ENCODE measurements at places on chromosomes 2 and 18.
A peak's percentile ranks its signal among the peaks of the same experiment; 100 is the strongest.

DNA sequence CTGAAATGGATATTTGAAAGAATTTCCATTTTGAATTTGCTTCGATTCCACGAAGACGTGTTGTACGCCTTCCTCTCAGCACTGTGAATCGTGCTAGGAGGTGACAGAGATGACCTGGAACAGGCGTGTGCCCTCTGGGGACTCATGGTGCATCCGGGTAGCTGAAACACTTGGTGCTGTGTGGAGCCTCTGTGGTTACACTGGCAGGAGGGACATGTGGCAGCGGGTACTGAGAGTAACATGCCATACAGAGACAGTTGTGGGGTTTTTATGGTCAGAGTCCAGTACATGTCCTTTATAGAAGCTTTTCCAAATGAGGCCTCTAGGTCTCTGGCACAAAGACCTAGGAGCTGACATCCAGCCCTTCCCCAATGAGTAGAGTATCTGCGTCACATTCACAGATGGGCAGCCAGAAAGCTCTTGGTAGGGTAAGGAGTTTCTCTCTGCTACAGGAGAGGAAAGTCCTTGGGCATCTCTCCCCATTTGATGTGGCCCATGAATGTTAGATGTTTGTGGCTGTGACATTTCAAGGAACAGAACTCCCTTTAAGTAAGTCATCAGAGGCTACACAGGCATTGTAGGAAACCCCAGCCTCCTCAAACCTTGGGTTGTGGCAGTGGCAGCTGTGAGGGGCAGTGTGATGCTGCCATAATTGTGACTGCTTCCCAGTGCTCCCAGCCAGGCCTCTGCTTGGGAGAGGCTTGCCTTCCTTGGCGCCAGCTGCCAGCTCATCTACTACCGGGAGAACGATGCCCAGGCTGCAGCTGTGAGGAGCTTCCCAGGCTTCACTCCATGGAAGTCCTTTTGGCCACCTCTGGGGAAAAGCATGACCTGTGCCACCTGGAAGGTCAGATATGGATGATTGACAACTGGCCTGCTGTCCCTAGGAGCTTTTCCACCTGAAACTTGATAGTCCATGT is 80.6 kb downstream of the ACOXL start:
- no peak for DNase-seq

DNA sequence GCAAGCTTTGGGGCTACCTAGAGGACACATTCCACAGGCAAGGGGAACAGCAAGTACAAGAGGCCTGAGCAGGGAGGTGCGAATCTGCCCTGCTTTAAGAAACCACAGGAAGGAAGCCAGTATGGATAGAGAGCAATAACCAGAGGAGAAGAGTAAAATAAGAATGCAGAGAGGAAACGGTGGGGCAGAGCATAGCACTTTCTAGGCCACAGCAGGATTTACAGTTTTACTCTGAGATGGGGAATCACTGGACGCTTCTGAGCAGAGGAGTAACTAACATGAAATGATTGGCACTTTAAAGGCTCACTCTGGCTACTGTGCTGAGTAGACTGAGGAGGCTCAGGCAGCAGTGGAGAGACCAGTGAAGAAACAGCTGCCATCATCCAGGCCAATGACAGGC is 23.8 kb downstream of the AAK1 start:
- DNase-seq, result no peak

DNA sequence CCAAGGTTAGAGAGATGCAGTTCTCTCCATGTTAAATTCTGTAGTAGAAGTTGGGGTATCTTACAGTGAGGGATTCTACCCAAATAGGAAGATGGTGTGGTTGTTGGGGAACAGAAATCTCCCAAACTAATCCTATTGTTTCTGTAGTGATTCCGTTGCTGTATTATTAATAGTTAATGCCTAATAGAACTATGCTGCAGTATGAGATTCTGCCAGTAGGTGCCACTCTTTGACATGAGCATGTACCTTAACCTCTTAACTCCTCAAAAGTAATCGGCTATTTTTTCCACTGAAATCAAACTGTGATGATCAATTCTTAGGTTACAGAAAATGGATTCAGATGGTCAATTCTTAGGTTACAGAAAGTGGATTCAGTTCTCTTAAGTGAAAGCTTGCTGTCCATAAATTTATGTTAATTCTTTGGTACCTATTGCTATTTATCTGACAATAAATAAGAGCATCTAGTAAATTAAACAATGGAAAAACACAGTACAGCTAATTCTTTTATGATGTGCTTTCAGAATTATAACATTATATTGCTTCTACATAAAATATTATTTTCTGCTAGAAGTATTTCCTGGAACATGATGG is 97.9 kb upstream of the DLX2 start:
- DNase-seq, result peak; percentile 70

DNA sequence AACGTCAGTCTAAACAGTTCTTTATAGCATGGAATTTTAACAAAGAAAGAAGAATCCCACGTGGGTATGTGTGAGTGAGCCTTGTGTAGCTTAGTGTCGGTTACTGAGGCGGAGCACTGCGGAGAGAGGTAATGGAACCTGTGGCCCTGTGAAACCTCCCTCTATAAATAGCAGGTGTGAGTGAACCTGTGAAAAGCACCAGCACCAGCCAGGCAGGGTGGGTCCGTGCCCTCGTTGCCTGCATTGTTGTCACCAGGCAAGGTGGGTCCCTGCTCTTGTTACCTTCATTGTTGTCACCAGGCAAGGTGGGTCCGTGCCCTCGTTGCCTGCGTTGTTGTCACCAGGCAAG is 4.7 kb downstream of the CTDP1 start:
- no peak for DNase-seq

DNA sequence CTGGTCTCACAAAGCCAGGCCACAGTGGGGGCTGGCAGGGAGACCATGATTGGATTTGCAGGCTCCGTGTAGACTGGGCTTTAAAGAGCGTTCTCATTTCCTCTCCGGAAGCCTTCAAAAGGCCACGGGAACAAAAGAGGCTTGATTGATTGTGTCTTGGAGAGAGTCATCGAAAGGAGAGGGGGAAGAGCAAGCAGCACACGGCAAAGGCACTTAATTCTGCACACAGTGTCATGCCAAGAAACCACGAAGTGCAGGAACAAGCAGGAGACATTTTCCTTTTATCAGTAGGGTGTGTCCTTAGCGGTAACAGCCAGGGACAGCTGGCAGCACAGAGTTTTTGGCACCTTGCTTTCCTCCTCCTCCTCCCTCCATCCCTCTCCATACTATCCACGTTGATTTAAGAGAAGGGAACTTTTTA is 47.7 kb downstream of the GLI2 start:
- DNase-seq, result no peak

- DNase-seq, result no peak
These were observed 203.0 kb upstream of the PXDN start for GRCh38 chr2:1947316-1947715.

GRCh38 chr2:42486145-42486906 is 7.5 kb downstream of the KCNG3 start:
- no peak for DNase-seq

DNA sequence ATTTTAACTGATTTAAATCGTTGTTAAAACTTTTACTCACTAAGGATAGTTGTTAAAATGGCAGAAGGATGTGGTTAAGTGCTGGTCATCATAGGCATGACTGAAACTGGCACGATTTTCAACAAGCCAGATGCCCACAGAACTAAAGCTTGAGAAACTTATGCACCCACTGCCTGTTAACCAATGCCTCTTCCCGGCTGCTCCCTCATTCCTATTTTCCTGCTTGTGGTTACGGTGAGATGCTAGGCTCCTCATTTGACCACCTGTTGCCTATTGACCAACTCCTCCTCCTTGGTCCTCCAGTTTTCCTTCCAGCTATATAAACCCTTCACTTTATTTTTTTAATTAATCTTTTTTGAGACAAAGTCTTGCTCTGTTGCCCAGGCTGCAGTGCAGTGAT is 238.7 kb downstream of the TFCP2L1 start:
- no peak for DNase-seq

DNA sequence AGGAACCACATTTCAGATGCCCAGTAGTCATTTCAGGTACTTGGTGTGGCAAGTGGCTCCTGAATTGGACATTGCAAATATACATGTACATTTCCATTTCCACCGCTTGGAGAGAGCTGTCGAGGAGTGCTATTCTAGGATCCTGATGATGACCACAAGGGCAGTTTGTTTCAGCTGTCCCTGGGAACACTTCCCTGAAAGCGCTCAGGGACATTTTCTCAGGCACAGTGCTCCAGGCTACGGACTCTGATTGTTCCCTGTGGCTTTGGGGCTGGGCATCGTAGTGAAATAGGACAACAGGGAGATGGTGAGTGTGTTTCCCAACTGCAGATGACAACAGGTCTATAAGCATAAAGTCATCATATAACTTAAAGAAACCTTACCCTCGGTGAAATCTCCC is 3.1 kb downstream of the DBI start:
- DNase-seq, result no peak

DNA sequence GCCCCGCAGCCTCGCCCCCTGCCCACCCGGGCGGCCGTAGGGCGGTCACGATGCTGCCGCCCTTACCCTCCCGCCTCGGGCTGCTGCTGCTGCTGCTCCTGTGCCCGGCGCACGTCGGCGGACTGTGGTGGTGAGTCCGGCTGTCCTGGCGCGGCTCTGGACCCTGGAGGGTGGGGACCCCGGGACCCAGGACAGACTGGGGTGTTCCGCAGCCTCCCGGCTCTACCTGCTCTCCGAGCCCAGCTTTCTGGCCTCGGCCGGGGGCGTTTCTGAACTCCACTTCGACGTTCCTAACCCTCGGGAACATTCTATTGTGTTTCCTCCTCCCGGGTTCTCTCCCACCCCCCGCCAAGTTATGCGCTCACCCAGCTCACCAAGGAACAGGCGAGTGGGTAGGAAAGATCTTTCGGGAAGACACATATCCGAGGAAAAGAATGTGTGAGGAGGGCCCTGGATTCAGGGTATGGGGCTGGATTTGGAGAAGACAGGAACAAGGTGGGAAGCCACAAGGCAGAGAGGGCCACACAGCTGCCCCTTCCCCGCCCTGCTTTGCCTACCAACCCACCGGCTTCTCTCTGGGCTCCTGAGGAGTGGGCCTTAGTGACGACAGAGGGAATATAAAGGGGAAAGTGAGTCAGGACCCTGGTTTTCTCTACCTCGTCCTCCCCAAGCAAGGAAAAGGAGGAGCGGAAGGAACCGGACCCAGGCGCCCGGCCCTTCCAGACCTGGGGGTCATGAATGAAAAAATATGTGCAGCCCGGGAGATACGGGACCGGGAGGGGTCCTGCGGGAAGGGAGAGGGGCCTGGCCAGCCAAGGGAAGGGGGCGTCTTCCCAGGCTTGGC is 605 bp downstream of the WNT6 start:
- no peak for DNase-seq

GRCh38 chr2:75680402-75680801 is 30.3 kb downstream of the GCFC2 start:
- no peak for DNase-seq

GRCh38 chr18:48893061-48893607 is 57.6 kb downstream of the SMAD7 start:
- no peak for DNase-seq

DNA sequence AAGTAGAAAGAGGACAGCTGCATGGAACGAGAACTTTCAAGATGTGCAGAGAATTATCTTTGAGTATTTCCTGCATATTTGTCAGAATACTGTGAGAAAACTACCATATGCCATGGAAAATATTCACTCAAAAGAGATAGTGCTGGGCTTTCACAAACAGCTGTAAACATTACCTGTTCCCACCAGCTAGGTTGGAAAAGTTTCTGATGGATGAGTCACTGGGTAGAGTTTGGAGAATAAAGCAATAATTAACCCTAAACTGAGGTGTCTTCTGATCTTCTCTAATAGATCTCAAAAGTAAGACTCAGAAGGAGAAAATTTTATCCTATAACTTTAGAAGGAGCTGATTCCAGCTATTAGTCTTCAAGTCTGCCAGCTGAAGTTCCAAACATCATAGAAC is 3.9 kb upstream of the FSIP2 start:
- DNase-seq, result no peak

DNA sequence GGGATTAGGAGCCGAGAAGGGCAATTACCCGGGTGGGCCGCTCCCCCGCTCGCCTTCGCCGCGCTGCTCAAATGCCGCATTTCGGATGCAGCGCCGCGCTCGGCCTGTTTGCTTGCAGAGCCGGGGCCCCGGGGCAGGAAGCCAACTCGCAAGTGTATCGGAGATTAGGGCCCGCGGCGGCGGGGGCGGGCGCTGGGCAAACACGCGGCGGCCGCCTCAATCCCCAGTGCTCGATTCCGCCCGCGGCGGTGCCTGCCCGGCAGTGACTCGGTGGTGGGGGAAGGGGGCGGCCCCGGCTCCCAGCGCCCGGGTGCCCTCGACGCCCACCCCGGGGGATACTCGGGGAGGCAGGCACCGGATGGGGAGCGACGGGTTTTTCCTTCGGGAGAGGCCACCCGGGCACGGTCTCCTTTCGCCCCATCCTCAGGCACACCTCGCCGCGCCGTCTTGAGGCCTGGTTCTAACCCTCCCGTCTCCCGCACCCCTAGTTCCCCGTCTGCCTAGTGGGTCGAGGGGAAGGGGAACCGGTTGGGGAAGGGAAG is 26.6 kb upstream of the NOTO start:
- DNase-seq, result peak; percentile 71

DNA sequence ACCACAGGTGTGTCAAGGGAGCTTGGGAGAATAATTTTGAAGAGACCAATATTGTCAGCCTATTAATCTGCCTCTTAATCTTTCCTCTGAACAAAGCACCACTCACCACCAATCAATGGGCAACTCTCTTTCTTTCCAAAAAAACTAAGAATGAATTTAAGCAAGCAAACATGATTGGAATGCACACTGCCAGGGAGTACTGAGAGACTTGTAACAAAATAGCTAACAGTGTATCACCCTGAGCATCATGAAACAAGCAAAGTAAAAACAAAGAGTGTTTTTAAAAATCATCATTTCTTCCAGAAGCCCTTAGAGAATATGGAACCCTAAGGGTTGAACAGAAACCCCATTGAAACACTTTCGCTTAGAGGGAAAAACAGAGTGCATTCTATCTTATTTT is 299.7 kb downstream of the DSEL start:
- DNase-seq, result no peak

GRCh38 chr2:2879071-2879470 is 498.5 kb downstream of the EIPR1 start:
- DNase-seq, result no peak

GRCh38 chr18:62773691-62774090 is 58.4 kb downstream of the PHLPP1 start:
- DNase-seq, result no peak

- no peak for DNase-seq
These were observed 38.0 kb upstream of the SMCHD1 start for GRCh38 chr18:2617401-2617998.

GRCh38 chr2:137333386-137334165 is 568.2 kb downstream of the THSD7B start:
- no peak for DNase-seq

DNA sequence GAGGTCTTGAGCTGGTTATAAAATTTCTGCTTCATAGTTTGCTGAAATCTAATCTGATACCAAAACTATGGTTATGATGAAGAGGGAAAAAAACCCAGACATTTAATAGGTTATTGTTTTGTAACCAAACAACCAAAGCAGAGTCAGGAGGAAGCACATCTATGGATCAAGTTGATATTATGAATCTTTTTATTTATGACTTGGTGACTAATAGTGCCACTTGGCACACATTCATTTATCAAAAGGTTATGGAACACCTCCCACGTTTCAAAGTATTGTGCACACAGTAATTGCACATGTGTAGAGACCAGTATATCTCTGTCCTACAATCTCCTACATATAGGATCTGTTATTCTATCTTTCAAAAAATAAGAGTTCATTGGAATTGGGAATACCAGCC is 93.0 kb downstream of the DPP4 start:
- no peak for DNase-seq

All from suppressor macrophage treated with lipopolysaccharide for 1 hour (primary cell).